Smooth muscle cell of the brain vasculature (primary cell): ENCODE measurements at places on chromosomes 12 and 14.
A peak's percentile ranks its signal among the peaks of the same experiment; 100 is the strongest.

- no peak for DNase-seq
These were observed 17.3 kb downstream of the USP44 start for GRCh38 chr12:95533985-95534384.

- no peak for DNase-seq
These were observed 519.9 kb downstream of the TMEM132D start for GRCh38 chr12:129383956-129384355.

DNA sequence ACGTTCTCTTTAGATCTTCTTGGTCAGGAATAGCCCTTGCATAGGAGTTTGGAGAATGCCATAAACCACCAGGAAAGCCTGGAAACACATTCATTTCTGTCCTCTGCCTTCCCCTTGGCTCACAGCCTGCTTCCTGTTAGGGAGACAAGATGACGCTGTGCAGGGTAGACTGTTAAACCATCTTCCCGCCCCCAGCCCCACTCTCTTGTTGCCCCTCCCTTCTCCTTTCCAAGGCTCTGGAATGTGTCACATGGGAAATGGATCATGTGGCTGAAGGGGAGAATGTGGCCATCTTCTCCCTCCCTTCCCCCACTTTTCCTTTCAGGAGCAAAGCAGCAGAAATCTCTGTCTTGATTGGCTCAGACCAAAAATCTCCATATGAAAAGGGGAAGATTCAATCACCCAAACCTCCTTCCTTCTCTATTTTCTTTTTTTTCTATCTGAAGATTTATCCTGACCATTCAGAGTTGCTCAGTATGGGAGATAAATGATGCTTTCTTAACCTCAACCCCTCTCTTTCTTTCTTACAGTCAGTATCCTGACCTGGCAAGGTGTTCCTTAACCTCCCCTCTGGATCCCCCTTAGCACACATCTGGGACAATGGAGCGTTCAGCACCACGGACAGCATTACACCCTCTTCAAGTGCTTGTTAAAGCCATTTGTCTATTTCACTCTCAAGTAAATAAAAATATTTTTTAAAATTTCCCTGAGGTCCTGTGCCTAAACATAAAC, 11.4 kb downstream of the GPR19 start:
- DNase-seq: no peak

DNA sequence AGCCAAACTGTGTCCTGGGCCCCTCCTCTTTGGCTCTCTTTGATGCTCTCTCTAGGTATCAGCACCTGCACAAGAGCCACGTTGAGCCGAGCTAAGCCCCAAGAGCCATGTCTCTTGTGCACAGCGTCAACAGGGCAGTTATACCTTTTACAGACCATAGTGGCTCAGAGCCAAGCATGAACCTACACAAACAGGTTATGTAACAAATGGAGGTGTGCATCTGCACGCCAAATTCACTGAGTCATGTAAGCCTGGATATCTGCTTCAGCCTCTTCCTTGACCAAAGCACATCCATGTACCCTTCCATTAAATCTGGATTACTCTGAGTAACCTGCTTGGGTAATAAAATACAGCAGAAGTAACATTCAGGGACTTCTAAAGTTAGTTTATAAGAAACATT, 509.7 kb downstream of the NAV3 start:
- DNase-seq: no peak

DNA sequence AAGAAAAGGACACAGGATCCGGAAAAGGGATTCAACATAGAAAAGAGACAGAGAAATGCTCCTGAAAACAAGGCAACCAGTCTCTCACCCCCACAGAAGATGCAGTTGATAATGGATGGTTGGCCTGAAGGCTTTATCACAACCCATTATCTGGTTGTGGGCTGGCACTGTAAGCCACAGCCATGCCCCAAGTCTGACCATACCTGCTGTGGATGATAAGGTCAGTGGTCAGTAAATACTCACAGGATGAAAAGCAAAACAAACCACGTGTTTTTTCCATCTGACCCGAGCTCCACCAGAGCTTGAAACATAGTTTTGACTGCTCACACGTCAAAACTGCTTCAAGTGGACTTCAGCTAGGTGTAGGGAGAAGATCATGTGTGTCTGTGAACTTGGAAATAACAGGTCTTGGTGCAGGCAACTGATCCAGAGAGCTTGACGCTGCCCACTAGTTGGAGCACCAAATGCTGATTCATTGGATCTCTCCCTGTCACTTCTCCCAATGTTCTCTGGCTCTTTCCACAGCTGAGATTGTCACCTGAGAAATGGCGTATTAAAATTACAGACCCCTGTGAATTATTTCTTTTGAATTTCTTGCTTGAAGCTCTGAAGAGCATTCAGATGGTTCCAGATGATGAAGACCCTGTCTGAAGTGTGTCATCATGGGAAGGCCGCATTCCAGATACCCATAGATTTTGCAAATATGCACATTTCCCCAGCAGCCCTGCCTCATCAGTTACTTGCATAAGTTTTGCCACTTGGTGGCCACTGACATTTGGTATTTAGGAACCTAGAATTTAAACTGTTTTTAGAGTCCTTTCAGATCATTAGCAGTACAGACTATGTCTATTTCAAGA, 8.5 kb downstream of the TMEM233 start:
- DNase-seq: no peak

DNA sequence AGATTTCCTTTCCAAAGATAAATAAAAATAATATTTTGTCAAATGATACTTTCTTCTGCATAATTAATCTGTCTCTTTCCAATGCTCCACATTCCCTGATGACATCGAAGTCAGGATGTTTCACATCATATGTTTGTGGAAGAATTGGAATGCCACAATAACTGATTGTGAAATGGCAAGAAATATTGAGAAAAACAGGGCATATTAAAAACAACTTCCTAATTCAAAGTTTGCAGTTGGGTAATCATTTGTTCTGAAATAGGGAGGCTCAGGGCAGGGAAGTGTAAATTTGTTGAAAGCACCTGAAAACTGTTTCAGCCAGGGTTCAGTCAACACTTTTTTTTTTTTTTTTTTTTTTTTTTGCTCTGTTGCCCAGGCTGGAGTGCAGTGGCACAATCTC, 50.7 kb downstream of the BCAT1 start:
- DNase-seq: no peak

GRCh38 chr14:72600551-72601330, 293.2 kb downstream of the DPF3 start:
- DNase-seq: no peak

DNA sequence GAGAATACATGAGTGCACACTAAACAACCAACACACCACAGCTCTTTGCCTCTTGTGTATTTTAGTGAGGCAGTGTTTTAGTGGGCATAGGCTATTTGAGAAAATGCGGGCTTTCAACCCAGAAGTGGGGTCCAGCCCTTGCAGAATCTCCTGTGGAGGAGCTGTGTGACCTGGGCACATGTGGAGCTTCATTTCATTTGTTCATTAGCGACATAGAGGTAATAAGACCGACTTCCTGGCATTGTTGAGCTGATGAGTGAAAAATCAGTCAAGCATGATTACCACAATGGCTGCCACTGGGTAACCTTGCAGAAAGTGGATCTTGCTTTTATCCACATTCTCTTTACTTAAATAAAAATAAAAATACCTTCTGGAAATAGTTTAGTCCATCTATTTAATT, 923.5 kb downstream of the BCL11B start:
- DNase-seq: no peak

DNA sequence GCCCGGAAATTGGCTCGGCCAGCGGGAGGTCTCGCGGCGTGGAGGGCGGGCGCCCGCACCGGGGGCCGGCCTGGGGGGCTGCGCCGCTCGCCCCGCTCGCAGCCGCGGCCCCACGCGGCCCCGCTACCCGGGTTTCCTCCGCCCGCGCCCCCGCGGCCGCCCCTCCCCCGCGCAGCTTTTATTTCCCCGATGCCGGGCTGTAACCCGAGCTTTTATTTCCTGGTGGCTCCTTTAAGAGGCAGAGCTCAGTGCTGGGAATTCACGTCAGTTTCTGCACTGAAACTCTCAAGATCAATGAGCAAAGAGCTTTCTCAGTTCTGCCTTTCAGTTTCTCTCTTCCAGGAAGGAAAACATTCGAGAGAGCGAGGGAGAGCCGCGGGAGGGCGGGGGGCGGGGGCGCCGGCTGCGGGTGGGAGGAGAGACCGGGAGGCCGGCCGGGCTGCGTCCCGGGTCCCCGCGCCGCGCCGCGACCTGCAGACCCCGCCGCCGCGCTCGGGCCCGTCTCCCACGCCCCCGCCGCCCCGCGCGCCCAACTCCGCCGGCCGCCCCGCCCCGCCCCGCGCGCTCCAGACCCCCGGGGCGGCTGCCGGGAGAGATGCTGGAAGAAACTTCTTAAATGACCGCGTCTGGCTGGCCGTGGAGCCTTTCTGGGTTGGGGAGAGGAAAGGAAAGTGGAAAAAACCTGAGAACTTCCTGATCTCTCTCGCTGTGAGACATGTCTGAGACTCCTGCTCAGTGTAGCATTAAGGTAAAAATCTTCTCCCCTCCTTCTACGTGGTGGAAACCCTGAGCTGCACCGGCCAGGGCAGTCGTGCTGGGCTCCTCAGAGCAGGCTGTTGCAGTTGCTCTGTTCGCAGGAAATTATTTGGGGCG, at the start of gene ETV6:
ETV6 (plus strand) TSS at position 262 of the 873 bp plus-strand sequence; CDS start at position 716, 454 bp downstream.
- DNase-seq: peak; percentile 65
